Hippocampal formation (tissue), 2 donors: ENCODE measurements at places on chromosomes 12 and 14.

DNA sequence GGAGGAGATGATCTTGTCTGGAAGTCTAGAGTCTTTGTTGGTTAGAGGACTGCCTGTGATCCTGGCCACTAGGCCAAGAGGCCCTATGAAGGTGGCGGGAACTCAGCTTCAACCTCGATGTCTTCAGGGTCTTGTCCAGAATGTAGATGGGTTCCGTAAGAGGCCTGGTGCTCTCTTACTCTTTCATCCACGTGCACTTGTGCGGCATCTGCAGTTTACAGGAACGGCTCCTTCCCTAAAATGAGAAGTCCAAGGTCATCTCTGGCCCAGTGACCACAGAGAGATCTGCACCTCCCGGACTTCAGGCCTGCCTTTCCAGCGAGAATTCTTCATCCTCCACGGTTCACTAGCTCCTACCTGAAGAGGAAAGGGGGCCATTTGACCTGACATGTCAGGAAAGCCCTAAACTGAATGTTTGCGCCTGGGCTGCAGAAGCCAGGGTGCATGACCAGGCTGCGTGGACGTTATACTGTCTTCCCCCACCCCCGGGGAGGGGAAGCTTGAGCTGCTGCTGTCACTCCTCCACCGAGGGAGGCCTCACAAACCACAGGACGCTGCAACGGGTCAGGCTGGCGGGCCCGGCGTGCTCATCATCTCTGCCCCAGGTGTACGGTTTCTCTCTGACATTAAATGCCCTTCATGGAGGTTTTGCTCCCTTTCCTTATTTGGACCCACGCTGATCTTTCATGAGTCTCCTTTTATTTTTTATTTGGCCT lies 17.7 kb downstream of the WNT5B start:
- no peak for DNase-seq

- DNase-seq: no peak
These were observed 152.7 kb upstream of the RMST start for GRCh38 chr12:97309921-97310320.

DNA sequence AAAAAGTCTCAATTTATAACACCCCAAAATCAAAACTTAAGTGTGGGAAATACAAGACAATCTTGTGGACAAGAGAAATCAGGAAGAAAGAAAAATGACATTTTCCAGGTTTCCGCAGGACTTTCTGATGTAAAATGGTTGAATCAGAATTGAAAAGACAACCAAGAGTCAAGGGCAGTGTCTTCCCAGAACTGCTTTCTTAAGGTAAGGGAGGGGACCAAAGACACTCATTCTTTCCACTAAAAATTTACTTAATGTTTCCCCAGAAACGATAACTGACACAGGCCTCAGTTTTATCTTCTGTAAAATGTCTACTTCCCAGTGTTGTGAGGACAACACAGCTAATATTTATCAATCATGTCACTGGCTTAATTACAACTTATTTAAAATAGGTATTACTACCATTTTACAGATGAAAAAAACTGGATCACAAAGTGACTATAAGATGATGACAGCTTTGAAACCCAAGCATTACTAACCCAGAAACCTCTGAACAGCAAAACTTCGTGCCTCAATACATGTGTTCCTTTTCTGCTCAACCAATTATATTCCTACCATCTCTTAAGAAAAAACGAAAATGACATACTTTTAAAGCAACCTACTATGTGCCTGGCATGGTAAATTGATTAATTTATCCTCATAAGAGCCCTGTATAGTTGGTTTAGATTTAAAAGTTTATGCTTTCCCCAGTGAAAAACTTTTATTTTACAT lies 4.6 kb downstream of the SINHCAF start:
- DNase-seq: no peak

GRCh38 chr12:94318181-94318580 lies 141.5 kb downstream of the CEP83 start:
- DNase-seq: no peak

DNA sequence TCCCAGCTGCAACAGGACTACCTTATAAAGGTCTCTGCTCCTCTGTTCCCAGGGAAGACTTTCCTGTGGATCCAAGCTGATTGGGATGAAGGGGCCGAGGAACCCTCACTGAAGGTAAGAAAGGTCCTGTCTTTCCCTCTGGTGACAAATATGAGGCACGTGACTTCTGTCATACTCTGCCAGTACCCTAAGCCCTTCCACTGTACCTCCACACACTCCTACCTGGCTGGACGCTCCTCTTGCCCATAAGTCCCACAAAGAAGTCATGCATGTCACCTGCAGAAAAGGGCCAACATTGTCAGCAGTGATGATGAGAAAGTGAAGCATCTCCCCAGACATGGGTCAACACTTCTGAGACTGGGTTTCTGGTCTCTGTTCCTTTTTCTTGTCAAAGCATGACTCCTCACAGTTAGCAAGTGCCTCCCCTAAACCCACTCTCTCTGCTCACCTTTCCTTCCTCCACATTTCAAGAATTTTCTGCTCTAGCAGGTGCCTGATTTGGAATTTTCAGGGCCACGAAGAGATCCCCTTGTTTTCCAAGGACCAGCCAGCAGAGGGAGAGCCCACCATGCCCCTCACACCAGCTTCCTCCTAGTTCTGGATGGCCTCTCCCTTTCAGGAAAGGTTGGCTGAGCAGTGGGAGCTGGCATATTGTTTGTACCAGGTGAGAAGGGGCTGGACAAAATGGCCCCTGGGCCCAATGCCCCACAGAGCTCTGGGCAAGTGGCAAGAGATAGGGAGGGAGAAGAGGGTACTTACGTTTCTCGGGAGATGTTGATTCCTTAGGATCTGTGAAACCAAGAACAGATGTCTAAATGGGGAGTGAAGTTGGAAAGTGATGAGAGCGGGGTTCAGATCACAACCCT lies 3.5 kb downstream of the TAC3 start:
- DNase-seq: no peak

DNA sequence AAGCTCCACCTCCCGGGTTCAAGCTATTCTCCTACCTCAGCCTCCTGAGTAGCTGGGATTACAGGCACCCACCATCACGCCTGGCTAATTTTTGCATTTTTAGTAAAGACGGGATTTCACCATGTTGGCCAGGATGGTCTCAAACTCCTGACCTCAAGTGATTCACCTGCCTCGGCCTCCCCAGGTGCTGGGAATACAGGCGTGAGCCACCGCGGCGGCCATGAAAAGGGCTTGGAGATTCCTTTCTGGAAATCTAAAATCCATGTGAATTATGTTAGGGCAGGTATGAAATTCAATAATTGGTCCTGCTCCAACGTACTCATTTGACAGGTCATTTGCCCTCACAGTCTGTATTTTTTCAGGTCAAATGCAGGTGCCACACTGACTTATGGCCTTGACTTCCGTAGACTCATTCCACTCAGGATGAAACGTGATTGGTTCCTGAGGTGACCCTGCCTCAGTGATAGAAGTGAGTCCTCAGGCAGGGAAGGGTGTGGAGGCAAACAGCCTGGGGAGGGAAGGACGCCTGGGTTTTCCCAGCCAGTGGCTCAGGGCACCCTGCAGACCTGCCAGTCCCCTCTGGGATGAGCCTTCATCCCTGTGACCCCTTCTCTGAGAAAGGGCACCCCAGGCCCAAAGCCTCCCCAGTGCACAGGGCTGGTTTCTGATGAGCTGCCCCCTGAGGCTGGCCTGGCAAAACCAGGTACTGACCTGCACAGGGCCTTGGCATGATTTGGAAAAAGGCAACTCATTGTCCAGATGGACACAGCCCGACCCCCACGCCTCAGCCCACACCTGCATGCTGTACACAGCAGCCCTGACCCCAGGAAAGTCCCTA lies 48.7 kb downstream of the PSMA6 start:
- DNase-seq: no peak
